ENCODE measurements at places on chromosomes 12 and 14.

GRCh38 chr14:75522224-75522982 is at the start of gene BATF:
BATF (plus strand) TSS chr14:75522469; CDS start chr14:75522683, 214 bp downstream.
- peak; percentile 42 for DNase-seq

DNA sequence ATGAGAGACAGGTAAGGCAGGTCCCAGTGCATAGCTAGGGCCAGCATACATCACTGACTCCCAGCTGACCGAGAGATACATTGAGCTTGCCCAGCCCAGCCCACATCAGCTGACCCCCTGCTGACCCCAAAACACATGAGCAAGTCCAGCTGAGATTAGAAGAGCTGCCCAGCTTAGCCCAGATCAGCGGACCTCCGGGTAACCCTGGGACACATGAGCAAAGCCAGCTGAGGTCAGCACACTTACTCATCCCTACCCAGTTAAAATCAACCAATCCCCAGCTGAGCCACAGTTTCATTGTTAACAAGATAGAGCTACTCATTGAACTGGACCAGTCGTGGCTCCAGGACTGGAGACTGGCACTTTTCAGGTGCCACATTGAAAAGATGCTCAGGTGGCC is 21.8 kb upstream of the FBXO34 start:
- DNase-seq = no peak

DNA sequence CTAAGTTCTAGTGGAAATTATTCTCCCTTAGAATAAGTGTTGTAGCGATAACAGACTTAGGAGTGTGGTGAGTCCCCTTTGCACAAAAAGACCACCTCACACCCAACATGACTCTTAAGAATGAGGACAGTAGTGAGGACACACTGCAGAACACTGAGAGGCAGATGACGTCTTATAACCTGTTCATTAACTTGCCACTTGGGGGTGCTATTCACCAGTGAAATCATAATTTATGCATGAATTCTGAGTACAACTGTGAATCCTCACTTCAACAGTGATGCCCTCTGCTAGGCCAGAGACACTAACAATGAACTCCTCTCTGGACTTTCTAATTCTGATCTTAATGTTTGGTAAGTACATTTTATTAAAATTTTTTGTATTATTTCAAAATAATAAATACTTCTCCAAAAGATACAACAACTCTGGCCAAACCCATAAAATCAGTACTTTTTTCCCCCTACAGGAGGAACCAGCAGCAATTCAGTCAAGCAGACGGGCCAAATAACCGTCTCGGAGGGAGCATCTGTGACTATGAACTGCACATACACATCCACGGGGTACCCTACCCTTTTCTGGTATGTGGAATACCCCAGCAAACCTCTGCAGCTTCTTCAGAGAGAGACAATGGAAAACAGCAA is 274.7 kb downstream of the DAD1 start:
- peak; percentile 91 for DNase-seq

DNA sequence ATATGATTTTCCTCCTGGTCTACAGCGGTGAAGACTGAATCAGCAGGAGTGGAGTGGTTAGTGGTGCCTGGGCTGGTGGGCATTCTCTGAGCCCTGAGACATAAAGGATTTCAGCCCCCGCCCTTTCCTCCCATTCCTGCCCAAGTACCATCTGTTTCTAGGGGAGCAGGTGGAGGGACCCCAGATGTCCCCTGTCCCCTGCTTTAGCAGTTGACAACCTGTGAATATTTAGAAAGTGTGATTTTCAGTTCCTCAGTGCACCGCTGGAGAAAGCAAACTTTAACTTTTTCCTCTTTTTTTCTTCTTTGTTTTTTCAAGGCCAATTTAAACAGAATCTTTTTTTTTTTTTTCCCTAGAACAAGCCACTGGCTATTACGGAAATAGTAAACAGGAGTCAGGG is 163.8 kb upstream of the MYL2 start:
- DNase-seq = no peak

DNA sequence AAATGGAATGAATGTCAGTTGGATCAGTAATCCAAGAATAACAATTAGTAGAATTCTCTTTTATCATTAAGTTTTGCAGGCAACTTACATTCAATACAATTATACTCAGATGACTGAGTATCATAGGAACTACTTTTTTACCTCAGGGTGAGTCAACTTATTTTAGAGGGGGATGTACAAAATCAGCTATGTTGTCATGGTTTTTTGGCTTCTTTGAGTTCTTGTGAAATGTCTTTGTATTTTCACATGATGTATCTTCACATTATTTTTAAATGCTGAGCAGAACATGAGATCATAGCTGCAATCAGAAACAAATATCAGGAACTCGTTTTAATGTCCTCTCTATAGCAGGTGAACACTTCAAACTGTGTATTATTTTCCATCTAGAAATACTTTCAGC is 65.3 kb upstream of the PTPRR start:
- DNase-seq = no peak

GRCh38 chr14:105487449-105487985 is 831 bp downstream of the CRIP1 start:
- no peak for DNase-seq

- no peak for DNase-seq
Measured at GRCh38 chr14:99093532-99094517, 178.2 kb downstream of the BCL11B start.

DNA sequence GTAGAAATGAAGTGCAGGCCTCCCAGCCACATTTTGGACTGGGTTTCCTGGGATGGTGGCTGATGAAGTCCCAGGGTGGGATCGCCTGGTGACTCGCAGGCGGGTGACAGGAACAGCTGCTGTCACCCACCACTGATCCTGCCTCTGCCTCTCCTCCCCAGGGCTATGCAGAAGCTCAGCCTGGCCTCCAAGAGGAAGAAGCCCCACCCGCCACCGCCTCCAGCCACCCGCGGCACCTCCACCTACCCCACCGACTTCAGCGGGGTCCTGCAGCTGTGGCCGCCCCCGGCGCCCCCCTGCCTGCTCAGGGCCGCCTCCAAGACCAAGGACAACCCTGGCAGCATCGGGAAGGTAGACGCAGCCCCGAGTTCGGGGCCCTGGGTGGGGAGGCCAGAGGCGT is 28.3 kb downstream of the KIF26A start:
- no peak for DNase-seq

GRCh38 chr12:124504273-124505000 is 63.0 kb downstream of the NCOR2 start:
- no peak for DNase-seq

- no peak for DNase-seq
Measured at GRCh38 chr12:74483057-74483456, 54.6 kb upstream of the ATXN7L3B start.

GRCh38 chr12:98485792-98486340 is 29.5 kb upstream of the TMPO start:
- no peak for DNase-seq

GRCh38 chr14:52797653-52798052 is 6.2 kb upstream of the GNPNAT1 start:
- DNase-seq = no peak

DNA sequence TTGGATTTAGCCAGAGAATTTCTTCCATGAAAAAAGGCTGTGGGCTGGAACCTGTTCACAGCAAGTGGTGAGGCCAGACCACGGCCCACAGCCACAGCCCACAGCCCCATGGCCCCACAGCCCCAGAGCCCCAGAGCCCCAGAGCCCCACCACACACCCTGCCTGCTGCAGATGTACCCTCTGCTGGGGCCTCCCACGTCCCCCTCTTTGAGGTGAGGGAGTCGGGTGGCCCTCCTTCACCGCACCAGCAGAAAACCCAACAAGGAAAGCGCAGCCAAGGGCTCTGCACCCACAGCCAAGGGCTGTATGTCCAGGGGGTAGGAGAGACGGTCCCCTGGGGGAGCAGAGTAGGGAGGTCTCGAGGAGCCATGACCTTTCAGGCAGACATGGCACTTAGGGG is 327.5 kb upstream of the DIO3 start:
- no peak for DNase-seq

DNA sequence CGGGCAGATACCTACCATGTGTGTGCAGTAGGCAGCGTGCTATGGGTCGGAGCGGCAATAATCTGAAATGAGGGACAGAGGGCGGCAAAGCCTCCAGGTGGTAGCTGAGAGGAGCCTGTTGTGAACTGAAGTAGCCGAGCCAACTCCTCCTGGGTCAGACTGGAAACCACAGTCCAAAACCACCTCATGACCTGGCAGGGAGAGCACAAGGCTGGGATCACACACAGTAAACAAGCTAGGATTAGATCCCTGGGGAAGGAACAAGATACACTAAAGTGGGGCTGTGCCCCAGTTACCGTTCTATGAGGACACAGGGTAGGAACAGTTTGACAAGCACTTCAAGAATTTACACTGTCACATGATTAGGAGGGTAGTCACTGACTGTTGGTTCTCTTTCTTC is 49.0 kb downstream of the AREL1 start:
- no peak for DNase-seq

DNA sequence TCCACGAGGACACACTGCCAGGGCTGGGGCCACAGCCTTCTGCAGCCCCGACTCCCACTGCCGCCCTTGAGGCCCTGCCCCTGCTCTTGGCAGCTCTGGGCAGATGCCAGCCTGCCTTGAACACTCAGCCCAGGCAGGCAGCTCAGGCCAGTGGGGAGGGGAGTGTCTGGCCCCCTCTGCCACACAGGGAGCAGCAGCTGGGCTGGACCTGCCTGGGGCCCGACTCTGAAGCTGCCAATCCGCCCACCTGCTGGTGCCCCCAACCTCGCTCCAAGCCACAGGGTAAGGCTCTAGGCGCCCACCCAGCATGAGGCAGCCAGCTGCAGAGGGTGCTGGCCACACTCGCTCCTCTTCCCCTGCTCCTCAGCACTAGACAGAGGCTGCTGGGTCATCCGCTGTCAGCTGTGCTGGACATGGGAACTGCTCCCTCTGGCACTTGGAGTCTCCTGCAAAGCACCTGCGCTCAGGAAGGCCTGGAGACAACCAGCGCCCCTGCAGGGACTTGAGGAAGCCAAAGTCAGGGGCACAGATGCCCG is 24.6 kb upstream of the NUDT14 start:
- no peak for DNase-seq

DNA sequence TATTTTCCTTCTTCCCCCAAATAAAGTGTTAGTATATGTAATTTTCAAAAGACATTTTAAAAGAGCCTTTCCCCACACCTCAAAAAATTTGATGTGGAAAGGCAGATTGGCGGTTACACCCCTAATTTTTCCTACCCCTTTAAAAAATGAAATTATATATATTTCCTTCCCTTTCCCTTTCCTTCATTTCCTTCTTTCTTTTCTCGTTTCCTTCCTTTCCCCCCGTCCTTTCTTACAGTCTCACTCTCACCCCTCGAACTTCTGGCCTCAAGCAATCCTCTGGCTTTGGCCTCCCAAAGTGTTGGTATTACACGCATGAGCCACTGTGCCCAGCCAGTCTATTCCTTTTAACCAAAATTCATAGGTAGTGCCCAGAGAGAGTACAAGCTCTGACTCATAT is 4.2 kb upstream of the UNC119B start:
- DNase-seq = no peak

GRCh38 chr12:93776581-93777018 is 99.4 kb downstream of the CRADD start:
- DNase-seq = peak; percentile 90

GRCh38 chr14:23079716-23080115 is 15.2 kb downstream of the ACIN1 start:
- no peak for DNase-seq

DNA sequence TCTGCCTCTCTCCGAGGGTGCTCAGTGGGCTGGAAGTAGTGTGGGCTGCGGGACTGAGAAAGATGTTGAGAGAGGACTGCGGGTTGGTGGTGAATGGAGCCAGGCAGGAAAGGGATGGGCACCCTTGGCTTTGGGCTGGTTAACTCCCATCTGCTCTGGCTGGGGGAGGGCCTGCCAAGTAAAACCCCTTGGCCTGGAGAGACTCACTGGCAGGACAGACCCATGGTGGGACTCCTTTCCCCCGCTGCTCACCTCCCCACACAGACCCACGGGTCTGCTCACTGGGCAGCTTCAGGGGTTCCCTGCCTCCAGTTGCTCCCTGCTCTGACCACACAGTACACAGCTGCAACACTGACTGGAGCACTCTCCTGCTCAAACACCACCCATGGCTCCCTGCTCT is 54.1 kb downstream of the KRT80 start:
- no peak for DNase-seq

- DNase-seq = no peak
Measured at GRCh38 chr12:59370933-59371332, 224.9 kb upstream of the SLC16A7 start.

- no peak for DNase-seq
Measured at GRCh38 chr14:86652526-86652925, 1122.6 kb downstream of the FLRT2 start.

GRCh38 chr14:71371711-71372396 is 464.6 kb downstream of the PCNX1 start:
- no peak for DNase-seq

DNA sequence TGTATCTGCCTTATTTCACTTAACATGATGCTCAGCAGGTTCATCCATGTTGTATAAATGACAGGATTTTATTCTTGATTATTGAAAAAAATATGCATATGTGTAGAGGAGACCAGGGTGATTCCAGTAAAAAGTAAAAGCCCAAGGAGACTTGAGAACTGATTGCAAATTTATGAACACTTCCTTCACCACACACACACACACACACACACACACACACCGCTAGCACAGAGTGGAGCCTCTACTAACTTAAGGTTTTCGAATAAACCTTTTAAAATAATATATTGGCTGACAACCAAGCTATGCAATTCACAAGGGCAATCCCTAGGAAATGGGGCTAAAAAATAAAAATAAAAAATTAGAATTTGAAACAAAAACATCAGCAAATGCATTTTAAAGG is 8.3 kb upstream of the KLRK1 start:
- DNase-seq = no peak

GRCh38 chr12:30286345-30286926 is 409.2 kb downstream of the IPO8 start:
- DNase-seq = peak; percentile 16

DNA sequence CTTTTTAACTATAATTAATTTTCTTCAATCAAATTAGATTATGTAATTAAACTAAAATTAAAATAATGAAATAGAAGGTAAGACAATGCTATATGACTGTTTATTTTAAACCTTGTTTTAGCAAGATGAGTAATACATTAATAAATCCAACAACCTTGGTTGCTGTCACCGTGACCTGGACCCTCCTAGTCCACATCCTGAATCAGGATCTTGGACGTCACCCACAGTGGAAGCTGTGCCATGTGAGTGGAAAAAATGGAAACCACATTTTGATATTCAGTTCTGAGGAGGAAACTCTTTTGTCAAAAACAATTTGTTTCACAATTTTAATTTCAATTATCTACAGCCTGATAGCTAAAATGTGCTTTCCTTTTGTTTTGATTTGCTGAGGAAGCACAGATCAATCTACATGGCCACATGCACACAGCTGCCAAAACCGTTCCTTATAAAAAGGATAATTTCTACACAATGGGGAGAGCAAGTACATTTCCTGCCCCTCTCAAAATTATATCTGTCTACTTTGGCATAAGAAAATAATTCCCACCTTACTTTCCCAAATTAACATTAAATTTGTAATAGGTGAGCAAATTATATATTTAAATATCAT is 255.5 kb downstream of the RASSF9 start:
- no peak for DNase-seq

- no peak for DNase-seq
Measured at GRCh38 chr12:122730215-122731014, at the start of gene HCAR1. HCAR1 (minus strand) TSS chr12:122730844; CDS start chr12:122730339, 505 bp downstream.
